Aorta (tissue), 5 donors: ENCODE measurements at places on chromosomes 2 and 18. TPM values are rescaled to one million over a fixed set of nuclear protein-coding genes. Genes with fewer than 3 reads are reported as not detected.

Gene EMILIN1
- 180 TPM for total RNA-seq

Gene G6PC2
- 0.23 TPM for total RNA-seq

Gene MREG
- 2.5 TPM for total RNA-seq

- DNase-seq = no peak
Measured at GRCh38 chr2:38181806-38182491, 106.0 kb upstream of the CYP1B1 start.

- DNase-seq = no peak
Measured at GRCh38 chr2:202025816-202026215, 7.8 kb upstream of the FZD7 start.

GRCh38 chr2:159798376-159798725, 343 bp upstream of the CD302 start:
- DNase-seq = no peak
